ACHN (cell line): ENCODE measurements at places on chromosomes 7 and 10.
A peak's percentile ranks its signal among the peaks of the same experiment; 100 is the strongest.

DNA sequence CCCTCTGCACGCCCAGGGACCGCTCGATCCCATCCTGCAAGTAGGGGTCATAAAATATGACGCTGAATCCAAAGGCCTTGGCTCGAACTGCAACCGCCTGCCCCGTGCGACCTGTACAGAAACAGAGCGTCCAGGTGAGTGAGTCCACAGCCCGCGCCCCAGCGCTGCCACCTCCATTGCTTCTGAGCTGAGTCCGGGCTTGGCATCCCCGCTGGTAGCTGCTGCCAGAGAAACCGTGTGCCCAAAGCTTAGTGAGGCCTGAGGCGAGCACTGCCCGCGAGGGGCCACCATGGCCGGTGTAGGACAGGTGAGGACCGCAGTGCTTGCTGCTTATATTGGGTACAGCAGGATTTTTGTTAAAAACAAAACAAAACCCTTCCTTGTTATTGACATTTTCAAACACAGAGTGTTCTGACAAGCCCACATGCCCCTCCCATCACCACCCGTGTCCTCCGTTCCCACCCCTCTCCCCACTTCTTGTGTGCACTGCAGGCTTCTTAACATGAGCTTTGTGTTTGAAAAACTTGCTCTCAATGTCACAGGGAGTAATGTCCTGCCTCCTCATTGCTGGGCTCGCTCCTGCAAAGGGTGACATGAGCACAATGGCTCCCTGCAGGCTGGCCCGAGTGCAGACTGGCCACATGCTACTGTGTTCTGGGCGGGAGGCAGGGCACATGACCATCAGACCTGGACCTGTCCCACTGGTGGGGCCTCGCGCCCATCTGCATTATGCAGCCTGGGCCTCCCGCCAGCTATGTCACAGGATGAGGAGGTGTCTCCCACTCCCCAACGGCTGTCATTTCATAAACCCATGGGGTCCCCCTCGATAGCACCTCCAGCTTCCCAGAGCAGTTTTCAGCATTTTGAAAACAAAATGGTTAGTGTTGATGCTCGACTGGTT is 52.9 kb downstream of the ZRANB1 start:
- DNase-seq, result no peak

- DNase-seq, result no peak
Measured at GRCh38 chr10:91206427-91206826, 14.0 kb upstream of the PCGF5 start.

DNA sequence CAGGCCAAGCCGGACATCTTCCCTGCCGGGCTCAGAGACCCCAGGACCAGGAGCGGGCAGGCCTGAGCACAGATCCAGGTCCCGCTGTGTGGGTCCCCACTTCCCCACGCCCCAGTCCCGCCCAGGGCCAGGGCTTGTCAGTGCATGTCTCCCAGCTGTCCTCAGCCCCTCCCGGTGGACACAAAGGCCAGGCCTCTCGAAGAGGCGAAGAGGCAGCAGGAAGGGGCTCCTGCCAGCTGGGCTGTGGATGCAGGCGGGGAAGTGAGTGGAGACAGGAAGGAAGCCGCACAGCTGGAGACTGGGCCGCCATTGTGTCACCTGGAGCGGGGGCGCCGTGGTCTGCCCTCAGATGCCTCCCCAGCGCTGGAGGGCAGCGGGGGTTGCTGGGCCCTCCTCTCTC is 4.8 kb downstream of the GRIFIN start:
- DNase-seq, result no peak

- peak; percentile 61 for DNase-seq
Measured at GRCh38 chr10:11560076-11560709, 51.3 kb downstream of the USP6NL start.

DNA sequence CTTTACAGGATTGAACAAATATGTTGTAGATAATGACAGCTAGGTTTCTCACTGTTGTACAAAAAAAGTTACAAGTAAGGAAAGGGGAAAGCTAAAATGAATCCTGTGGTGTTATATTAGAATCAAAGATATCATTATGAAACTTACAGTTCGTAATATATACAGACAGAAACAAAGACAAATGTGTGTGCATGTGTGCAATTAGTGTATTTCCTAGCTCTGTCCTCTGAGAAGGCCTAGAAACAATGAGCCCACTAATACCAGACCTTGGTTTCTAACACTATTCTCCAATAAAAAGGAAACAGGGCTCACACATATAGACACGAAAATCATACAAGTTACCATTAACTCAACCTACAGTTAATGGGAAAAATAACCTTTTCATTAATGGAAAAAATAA is 8.0 kb downstream of the KDM7A start:
- DNase-seq, result no peak

GRCh38 chr10:9140373-9140772 is 1085.9 kb downstream of the GATA3 start:
- no peak for DNase-seq

GRCh38 chr7:117269417-117269816 is 53.4 kb downstream of the WNT2 start:
- DNase-seq, result peak; percentile 60

DNA sequence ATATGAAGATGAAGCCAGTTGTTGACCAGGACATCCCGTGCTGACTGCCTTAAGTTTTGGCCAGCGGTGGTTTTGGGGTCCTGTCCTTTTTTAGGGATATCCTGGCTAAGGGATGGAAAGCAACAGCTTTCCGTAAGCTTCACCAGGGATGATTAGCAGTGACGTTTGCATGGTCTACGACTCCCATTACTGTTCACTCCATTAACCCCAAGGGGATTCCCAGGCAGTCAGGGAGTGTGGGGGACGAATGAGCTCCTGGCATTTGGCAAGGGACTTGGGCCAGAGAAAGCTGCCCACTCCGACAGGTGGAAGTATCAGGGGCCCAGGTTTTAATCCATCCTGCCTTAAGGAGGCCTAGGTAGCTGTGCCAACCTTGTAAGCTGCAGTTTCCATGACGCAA is 66.8 kb downstream of the ITGB1 start:
- no peak for DNase-seq

DNA sequence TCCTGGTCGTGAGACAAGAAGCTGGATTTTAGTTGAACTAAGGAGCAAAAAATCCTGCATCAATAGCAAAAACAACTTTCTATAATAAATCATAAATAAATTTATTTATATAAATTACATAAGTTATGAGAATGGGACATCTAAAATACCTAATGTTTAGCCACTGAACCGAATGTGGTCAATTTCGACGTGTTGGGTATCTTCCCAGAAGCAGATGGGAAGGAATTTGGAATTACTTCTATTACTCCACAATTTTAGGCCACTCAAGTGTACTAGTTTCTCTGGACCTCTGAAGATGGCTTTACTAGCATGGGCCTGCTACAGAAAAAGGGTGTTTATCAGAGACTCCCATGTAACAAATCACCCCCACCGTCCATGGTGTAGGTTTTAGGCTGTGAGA is 172.0 kb downstream of the PRPF18 start:
- DNase-seq, result no peak

DNA sequence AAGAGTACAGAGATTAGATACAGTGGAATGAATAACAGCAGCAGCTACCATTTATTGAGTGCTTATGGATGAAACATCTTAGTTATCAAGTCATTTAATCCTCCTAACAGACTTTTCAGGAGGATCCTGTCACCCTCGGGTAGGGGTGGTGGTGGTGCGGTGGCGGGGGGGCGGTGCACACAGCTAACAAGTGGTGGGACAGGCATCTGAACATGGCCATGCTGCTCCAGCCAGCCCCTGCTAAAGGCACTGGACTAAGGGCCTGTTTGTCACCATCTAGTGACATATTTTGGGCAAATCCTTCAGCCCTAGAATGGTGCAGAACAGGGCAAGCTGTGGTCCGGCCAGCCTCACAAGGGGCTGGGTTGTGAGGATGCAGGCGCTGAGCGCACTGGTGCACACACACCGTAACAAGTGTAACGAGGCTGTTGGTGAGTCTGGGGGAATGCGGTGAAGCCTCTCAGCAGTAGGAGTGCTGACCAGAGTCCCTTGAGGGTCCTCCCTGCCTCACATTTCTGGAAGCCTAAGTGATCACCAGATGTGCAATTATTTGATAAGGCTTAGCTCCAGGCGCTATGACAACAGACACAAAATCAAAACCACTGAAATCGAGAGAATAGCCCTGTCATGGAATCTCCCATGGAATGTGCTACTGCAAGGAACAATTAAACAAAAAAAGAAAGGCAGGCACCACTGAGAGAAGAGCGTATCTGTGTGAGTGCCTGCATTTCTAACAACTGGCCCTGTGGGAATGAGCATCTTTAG is 102.2 kb downstream of the RNF216 start:
- no peak for DNase-seq

GRCh38 chr10:43115881-43116595 is 22.2 kb upstream of the CSGALNACT2 start:
- no peak for DNase-seq

- DNase-seq, result no peak
Measured at GRCh38 chr7:136163340-136163801, 186.2 kb upstream of the MTPN start.

DNA sequence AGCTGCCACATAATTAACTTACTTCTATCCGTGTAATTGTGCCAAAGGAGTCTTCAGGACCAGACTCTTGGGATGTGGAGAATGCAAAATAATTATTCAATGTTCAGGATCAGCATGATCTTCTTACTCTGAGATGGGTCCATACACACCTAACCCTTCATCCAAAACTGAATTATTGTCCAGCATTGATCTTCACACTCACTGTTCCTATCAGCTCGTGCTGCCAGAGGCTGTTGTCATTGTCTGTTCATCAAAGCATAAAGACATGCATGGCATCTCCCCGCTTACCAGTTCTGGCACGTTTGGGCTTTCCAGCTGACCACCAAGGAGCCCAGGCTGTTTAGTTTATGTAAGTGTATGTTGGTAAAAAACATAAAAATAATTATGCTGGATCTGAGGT is 1090.7 kb downstream of the DNAJB9 start:
- DNase-seq, result no peak

GRCh38 chr10:62541811-62542210 is 167.6 kb downstream of the ZNF365 start:
- no peak for DNase-seq

- DNase-seq, result no peak
Measured at GRCh38 chr7:71739520-71740173, 607.7 kb downstream of the GALNT17 start.

DNA sequence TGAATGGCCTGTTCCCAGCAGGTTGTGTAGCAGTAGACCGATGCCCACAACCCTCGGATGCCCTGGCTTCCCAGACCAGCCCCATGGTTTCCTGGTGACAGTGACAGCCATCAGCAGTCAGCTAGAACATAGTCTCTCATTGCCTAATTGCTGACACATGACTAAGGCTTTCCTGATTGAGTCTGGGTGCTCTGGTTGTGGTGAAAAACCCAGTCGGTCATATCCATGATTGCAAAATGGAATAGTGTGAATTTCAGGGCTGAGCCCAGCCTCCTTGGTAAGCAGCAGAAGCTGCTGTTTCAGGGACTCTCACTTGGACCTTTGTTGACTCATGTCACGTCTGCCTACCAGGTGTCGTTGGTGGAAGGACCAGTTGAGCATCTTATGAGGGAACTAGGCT is 36.6 kb downstream of the POR start:
- no peak for DNase-seq

- peak; percentile 47 for DNase-seq
Measured at GRCh38 chr10:56116684-56117083, 244.4 kb downstream of the ZWINT start.

- DNase-seq, result no peak
Measured at GRCh38 chr7:17633067-17633466, 307.2 kb downstream of the SNX13 start.

DNA sequence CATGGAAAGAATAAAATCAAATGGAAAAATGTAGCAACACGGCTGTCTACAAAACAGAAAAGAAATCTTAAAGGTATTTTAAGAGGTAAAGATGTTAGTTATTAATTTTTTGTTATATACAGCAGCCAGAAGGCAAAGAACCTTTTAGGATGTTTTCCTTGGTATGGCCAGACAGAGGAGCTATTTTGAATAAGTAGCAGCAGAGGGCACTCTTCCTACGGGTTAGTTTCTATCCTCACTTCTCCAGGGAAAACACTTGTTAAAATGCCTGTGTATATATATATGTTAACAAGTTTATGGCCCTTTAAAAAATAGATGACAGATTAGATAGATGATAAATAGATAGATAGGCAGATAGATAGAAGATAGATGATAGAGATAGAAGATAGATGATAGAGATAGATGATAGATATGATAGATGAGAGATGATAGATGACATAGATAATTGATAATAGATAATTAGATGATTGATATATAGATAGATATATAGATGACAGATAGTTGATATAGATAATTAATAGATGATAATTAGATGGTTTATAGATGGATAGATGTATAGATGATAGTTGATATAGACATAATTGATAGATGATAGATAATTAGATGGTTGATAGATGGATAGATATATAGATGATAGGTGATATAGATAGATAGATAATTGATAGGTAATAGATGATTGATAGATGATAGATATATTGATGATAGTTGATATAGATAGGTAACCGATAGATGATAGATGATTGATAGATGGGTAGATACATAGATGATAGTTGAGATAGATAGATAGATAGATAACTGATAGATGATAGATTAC is 57.8 kb upstream of the WIPF3 start:
- DNase-seq, result peak; percentile 74

DNA sequence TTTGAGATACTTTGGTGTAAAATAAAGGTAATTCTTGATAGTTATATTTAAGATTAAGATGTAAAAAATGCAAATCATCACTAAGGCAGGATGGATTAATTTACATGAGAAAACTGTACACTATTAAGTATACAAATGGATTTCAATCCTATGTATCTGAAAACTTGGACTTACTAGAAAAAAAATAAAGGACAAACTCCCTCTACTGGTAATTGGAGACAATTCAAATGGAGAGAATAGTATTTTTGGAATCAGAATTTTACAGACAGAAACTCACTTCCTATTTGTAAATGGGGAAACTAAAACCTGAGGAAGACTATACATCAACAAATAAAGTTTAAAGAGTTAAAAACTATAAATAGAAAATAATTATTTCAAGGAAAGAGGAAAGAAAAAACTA is 62.6 kb downstream of the CUL2 start:
- DNase-seq, result peak; percentile 46

DNA sequence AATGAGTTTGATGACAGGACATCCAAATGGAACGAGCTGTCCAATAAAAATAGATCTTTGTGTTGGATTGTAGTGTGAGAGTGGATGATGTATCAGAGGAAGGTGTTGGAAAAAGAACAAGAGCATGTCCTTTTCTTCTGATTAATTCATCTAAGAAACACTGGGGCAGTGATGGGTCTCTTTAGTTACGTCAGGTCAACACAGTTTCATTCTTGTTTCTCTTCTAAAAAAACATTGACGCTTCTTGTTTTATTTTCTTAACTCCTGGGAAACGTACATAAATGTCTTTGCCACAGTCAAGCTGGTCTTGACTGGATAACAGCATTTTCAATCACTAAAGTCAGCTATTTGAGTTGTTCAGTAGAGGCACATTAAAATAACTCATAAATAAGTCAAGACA is 67.0 kb downstream of the PPP1R9A start:
- no peak for DNase-seq
